ENCODE measurements at places on chromosomes 4 and X.

DNA sequence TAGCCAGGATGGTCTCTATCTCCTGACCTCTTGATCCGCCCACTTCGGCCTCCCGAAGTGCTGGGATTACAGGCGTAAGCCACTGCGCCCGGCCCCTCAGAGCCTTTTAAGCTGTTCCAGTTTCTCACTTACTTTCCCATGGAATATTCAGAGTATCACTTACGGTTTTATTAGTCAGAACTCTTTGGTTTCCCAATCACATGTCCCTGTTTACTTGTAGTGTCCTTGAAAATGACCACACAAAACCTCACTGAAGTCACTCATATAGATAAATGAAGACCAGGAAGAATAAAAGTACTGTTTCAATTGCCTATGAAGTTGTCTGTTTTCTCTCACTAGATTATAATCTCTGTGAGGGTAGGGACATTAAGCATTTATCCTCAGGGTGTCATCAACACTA, 217.2 kb upstream of the HCCS start:
- no peak for DNase-seq

DNA sequence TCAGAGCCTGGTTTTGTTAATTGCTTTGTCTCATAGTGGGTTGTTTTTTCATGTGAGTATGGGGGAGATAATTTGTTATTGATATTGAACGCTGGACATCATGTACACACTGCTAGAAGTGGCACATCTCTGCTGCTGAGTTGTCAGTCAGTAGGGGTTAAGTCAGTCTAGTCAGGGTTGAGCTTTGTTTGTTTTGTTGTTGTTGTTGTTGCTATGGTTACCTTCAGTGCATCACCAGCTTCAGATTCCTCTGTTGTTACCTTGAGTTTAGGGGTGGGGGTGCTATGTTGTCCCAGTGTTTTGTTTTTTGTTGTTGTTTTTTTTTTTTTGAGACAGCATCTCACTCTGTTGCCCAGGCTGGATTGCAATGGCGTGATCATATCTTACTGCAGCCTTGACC, 9.9 kb downstream of the YIPF6 start:
- no peak for DNase-seq

GRCh38 chr4:48739560-48740019, 40.5 kb downstream of the FRYL start:
- no peak for DNase-seq

- no peak for DNase-seq
Observed at GRCh38 chr4:118732591-118733330, 47.6 kb downstream of the METTL14 start.
